ENCODE measurements at places on chromosomes 2 and 18.

DNA sequence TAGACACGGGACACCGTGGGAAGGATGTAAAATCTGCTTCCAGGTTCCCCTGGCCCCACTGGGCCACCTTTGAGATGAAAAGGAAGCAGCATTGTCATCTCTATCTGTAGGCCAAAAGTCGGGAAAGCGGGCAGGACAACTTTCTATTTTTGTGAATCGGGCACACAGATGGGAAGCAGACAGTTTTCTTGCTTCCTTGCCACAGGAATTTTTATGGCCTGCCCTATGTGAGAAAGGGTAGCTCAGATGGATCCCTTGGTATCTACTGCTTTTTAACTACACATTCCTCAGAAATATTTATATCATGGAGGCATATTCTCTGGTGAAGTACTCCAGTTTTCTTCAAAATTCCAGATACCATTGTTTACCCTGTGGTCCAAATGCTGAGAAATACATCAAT, 735.5 kb downstream of the CBLN2 start:
- DNase-seq, result no peak

DNA sequence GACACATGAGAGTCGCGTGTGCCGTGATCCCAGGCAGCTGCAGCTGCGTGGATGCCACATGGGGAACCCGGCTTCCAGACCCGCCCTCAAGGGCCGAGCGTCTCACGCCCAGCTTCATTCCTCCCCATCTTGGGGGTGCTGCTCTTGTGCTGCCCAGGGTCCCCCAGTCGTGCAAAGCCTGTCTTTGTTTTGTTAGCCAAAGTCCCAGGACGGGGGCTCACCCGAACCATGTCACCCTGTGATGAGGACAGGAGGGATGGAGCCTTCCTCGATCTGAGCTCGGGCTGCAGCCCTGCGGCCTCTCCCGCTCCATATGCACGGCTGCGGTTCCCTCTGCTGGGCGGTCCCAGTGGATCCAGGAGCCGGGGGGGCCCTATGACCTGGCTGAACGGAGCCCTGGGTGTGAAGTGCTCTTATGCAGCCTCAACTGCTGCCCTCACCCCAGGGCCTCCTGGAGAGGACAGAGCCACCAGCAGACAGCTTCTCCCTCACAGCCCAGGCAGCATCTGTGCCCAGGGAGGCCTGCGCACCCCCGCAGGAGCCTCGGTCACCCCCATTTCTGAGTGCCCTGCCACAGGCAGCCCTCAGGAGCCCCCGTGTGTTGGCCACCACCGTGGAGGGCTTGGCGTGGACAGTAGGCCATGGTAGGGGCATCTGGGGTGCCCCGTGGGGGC, 99.0 kb upstream of the CTDP1 start:
- no peak for DNase-seq

DNA sequence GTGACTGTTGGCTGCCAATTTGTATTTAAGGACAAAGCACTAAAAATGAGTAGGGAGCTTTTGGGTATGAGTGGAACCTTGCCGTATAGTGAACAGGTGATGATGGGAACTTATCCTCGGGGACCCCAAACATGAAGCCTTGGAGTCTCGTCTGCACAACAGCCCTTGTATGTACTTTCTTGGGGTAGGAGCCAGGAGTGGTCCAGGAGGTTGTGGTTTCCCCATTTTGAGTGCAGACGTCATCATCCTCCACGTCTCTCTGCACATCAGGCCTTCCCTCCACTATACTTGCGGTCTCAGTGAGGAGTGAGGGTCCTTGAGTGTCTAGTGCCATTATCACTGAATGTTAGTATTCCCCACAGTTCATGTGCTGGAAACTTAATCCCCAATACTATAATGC, 101.5 kb upstream of the HS6ST1 start:
- DNase-seq, result no peak

GRCh38 chr18:47150824-47151366, 595 bp upstream of the HDHD2 start:
- no peak for DNase-seq

Measured in brain pericyte (primary cell).